ENCODE measurements at places on chromosomes 1 and 21. TPM values are rescaled to one million over a fixed set of nuclear protein-coding genes. Genes with fewer than 3 reads are reported as not detected.

Gene CAPN9
- total RNA-seq = not detected

DNA sequence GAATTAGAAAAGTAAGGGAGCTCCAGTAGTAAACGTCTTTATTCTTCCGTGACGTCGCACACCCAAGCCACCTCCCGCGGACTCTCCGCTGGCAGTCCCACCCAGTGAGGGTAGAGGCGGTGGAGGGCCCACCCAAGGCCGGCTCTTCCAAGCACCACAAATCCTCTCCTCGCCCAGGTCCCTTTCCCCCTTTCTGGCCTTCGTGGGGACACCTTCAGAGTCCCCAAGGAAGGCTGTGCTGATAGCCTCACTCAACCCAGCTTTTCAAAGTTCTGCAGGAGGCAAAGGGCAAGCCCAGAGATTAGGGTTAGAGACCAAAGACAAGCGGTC, 349 bp upstream of the GPN2 start:
- H3K4me1 ChIP-seq = peaks cover 9% of the 10 kb centered on the region
- DNase-seq = no peak
- H3K27ac ChIP-seq = peak overlapping the region; percentile 84
- H3K36me3 ChIP-seq = peaks cover 41% of the 10 kb centered on the region
- H3K4me3 ChIP-seq = peak overlapping the region; percentile 70

DNA sequence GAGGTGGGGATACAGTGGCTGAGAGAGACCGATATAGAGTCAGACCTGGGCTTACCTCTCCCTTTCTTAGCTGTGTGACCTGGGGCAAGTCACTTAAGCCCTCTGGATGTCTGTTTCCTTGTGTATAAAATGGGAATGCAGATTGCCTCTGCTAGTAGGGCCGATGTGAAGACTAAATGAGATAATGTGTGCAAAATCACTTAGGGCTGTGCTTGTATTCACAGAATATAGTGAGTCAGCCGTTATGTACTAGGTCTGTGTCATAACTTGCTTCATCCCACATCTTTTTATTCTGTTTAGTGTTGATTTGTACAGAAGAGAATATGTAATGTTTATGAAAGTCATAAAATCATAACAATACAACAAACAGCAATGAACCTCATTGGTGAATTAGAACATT, 56.0 kb downstream of the PTPRU start:
- no peak overlapping the region for H3K27ac ChIP-seq
- H3K4me1 ChIP-seq = no peaks in the 10 kb centered on the region
- H3K36me3 ChIP-seq = no peaks in the 10 kb centered on the region
- DNase-seq = no peak
- H3K4me3 ChIP-seq = no peak overlapping the region

Gene FCMR
- not detected for total RNA-seq

GRCh38 chr1:201072149-201072548, 40.1 kb downstream of the CACNA1S start:
- DNase-seq = no peak
- no peak overlapping the region for H3K27ac ChIP-seq
- H3K4me1 ChIP-seq = no peaks in the 10 kb centered on the region
- H3K27me3 ChIP-seq = no peaks in the 10 kb centered on the region
- H3K36me3 ChIP-seq = no peaks in the 10 kb centered on the region
- H3K4me3 ChIP-seq = no peak overlapping the region

Gene SH2D2A
- total RNA-seq = 3.5 TPM

- no peaks in the 10 kb centered on the region for H3K27me3 ChIP-seq
- H3K27ac ChIP-seq = no peak overlapping the region
- H3K36me3 ChIP-seq = no peaks in the 10 kb centered on the region
- H3K4me3 ChIP-seq = no peak overlapping the region
Measured at GRCh38 chr1:118291661-118292060, 106.6 kb upstream of the SPAG17 start.

Gene KIF26B
- total RNA-seq = not detected

- H3K27ac ChIP-seq = no peak overlapping the region
- no peaks in the 10 kb centered on the region for H3K27me3 ChIP-seq
- DNase-seq = no peak
- peak overlapping the region; percentile 62 for H3K4me3 ChIP-seq
- no peaks in the 10 kb centered on the region for H3K36me3 ChIP-seq
Measured at GRCh38 chr1:236140705-236141446, 1.5 kb upstream of the GPR137B start.

DNA sequence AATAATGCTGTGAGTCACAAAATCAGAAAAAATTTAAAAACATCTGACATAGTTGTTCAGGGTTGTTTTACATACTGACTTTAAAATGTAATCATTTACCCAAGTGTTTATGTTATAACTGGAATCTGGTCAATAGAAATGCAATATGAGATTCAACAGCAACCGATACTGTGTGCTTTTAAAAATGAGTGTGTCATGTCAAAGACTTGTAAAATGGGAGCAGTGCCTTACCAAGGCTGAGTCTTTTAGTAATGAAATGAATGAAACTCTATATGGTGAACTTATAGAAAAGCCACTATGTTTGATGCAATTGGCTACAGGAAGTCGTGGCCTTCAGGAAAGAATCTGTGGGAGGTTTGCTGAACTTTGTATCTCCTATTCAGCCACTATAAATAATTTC, 570.2 kb downstream of the DPYD start:
- no peak overlapping the region for H3K27ac ChIP-seq
- H3K27me3 ChIP-seq = no peaks in the 10 kb centered on the region
- no peaks in the 10 kb centered on the region for H3K36me3 ChIP-seq
- H3K4me1 ChIP-seq = peaks cover 4% of the 10 kb centered on the region
- DNase-seq = no peak
- no peak overlapping the region for H3K4me3 ChIP-seq
